Hematopoietic multipotent progenitor cell treated with erythropoietin and hydrocortisone succinate and interleukin-3 and kit ligand, for 8 days (in vitro differentiated cells): ENCODE measurements at places on chromosomes 13 and 19.

DNA sequence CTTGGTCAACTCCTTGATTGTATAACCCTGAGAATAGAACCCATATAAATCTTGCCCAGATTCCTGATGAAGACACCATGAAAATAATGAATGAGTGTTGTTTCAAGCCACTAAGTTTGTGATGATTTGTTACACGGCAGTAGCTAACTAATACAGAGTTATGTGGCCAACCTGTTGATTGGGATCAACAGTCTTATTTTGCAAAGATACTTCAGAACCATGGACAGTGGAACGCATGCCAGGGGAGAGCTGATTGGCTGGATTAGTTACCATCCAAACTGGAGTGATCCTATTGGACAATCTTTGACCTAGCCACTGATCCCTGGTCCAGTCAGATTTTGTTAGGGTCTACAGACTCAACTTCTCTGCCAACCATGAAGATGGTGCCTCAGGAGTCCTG, 26.6 kb downstream of the CD70 start:
- DNase-seq = peak; percentile 78

- no peak for DNase-seq
Measured at GRCh38 chr13:37473035-37473434, 125.5 kb downstream of the POSTN start.

- no peak for DNase-seq
Measured at GRCh38 chr19:8163759-8164158, 14.4 kb upstream of the FBN3 start.

DNA sequence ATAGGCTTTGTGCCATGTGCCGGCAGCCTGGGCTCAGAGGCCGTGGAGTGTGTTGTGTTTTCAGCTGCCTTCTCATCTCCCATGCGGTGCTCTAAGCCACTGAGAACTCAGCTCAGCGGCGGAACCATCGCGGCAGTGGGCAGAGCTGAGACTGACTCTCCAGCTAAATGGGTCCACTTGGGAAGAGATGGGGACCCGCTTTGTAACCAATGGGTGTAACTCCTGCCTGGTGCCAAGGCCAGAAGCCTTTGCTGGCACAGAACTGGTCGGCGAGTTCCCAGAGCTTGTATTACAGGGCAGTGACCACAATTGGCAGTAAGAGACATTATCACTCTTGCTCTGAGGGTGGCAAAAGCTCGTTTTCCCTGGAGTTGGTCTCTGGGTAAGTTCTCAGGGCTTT, 183.0 kb downstream of the STK24 start:
- no peak for DNase-seq

DNA sequence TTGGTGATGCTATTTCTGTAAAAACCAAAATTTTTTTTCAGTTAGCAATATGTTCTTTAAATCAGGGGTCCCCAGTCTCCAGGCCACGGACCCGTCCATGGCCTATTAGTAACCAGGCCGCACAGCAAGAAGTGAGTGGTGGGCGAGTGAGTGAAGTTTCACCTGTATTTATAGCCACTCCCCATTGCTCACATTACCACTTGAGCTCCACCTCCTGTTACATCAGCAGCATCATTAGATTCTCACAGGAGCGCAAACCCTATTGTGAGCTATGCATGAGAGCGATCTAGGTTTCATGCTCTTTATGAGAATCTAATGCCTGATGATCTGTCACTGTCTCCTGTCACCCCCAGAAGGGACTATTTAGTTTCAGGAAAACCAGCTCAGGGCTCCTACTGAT, 58.9 kb upstream of the SLC7A1 start:
- no peak for DNase-seq

DNA sequence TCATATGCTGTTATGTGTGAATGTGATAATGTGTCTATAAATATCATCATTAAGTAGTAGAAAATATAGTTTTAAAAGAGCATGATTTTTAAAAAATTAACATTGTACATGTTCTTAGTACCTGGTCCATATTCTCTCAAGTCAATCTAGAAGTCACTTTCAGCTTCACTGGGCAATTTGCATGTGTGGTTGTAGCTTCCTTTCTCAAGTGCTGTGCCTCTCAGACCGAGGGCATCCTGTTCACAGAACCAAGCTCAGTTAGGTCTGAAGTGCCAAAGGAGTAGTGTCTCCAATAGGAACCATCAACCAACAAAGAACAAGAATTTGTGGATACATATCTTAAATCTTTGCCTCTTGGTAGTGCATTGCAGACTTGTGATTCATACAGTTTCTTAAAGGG, 541.8 kb upstream of the SLC10A2 start:
- DNase-seq = no peak

DNA sequence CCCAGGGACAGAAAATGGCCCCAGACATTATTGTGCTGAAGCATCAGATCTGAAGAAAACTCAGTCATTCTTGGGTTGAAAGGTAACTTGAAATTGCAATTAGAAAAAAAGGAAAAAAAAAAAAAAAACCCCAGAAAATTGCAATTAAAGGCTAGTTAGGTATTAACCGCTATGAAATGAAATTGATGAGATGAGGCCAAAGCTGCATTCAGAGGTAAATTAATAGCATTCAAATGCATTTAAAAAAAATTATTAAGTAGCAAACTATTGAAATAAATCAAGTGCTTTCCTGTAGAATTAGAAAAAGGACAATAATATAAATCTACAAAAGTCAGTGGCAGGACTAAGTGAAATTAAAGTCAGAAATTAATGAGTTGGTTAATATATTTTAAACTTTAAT, 6.4 kb downstream of the PGLS start:
- no peak for DNase-seq

DNA sequence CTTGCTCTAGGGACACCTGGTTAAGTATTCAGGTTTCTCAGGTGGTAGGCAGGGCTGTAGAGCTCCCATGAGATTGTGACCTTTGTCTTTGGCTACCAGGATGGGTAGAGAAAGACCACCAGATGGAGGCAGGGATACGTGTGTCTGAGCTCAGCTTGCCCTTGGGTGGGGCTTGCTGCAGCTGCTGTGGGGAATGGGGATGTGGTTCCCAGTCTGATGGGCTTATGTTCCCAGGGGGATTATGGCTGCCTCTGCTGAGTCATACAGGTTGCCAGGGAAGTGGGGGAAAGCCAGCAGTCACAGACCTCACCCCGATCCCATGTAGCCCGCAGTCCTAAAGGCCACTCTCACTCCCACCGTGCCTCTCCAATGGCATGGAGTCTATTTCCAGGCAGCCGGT, 659.9 kb upstream of the KLF12 start:
- DNase-seq = no peak
